Activated T-helper 1 cell treated with anti-CD3 and anti-CD28 coated beads, Interleukin-2, amount 50 U/mL, for 16 hours (primary cell): ENCODE measurements at places on chromosomes 7 and 10.

GRCh38 chr10:36096576-36096975, 454.5 kb upstream of the FZD8 start:
- DNase-seq = no peak

GRCh38 chr10:114631666-114632417, 26.2 kb downstream of the ABLIM1 start:
- DNase-seq = no peak

DNA sequence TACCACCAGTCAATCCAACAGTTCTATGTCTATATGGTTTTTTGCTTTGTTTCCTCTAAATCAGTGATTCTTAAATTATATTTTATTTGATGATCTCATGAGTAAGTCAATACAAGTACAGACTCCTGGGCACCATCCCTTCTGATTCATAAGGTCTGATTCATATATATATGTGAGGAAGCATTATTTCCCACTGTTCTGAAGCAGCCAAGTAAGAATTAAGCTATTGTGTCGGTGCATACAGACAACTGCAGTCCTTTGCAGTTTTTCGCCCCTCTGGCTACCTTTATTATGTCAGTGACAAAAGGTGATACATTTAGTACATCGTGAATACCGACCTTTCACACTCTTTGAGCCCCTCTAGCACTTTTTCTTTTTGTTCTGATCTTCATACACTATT, 1079.6 kb upstream of the C7orf33 start:
- DNase-seq = no peak

DNA sequence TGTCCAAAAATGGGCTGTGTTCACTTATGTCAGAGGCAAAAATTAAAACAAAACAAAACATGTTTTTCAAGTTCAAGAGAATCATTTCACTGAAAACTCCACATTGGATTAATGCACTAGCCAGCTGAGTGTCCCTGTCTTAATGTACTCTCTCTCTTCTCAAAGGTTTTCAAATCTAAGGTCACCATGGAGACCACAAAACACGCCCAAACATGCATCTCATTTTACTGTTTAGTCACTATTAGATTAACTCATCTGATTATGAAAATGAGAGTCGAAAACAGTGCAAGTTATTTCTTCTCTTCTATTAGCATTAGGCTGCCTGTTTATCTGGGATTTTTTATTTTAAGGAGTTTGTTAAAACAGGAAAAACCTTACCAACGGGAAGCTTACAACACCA, 70.8 kb upstream of the ASAH2 start:
- no peak for DNase-seq

GRCh38 chr10:92479547-92479946, 94.3 kb downstream of the IDE start:
- DNase-seq = no peak

DNA sequence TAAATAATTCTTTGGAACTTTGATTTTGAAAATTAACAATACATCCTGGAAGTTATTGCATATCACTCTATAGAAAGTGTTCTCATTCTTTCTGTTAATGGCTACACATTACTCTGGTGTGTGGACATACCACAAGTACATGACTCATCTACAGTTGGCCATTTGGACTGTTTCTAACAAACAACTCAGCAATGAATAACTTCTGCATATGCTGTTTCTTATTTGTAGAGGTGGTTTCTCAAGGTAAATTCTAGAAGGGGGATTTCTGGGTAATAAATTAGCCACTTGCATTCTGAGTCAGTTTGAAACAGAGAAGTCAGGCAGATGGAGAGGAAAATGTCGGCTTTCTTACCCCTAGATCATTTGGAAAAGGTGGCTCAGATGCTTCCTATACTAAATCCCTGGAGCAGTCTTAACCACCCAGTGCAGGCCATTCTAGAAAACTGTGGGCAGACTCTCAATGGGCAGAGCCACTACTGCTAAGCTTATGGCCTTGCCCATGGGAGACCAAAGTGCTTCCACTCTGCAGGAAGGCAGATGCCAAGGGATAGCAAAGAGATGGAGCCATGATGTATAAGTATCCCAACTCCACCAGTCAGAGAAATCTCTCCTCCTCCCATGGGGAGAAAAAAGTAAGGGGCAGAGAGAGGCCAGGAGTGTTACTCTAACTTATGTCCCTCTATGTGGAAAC, 194.0 kb upstream of the PLPP4 start:
- DNase-seq = no peak

GRCh38 chr10:127154831-127155620, 41.4 kb downstream of the INSYN2A start:
- no peak for DNase-seq

- no peak for DNase-seq
These were observed 79.9 kb downstream of the FZD1 start for GRCh38 chr7:91343996-91344629.

GRCh38 chr7:147412782-147413556, 1177.6 kb upstream of the C7orf33 start:
- DNase-seq = no peak

DNA sequence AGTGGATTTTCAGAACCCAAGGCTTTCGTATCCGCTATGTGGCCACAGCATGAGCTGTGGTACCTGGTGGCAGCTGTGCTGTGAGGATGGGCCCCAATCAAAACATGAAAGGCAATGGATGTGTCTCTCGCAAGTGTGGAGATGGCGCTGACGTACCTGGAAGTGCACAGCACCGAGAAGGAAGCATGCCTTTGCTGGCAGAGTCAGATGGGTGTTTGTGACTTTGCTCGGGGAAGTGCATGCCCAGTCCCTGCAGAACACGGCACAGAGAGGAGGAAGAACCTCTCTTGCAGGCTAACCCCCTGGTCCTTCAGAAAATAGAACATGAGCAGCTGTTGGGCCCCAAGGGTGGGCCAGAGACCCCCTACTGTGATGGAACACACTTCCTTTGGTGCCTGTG, 654.1 kb upstream of the ZWINT start:
- DNase-seq = no peak

DNA sequence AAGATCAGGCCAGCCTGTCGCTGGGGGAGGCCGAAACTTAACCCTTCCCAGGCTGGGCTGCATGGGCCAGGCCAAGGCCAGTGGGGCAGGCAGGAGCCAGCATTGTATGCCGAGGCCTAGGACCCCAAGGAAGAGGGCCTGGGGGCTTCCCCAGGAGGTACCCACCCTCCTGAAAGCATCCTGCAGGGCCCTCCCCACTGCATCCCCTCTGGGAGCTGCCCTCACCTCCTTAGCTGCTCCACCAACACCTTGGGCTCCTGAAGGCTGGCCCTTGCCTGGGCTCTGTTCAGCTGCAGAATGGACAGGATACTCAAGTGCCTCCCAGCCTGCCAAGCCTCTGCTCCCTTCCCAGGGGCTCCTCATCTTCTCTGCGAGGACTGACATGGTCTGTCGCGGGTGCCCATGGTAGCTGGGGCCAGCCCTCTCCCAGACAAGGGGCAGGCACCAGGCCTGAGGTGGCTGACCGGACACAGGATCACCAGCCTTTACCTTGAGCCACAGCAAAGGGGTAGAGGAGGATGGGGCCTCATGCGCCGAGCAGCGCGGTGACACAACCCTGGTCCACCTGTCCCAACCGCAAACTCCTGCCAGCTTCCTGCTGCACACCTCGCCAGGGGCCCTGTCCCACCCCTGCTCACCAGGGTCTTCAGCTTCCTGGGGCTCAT, 94.2 kb downstream of the MICALL2 start:
- no peak for DNase-seq

GRCh38 chr10:67518043-67518442, 178.0 kb downstream of the CTNNA3 start:
- DNase-seq = no peak

DNA sequence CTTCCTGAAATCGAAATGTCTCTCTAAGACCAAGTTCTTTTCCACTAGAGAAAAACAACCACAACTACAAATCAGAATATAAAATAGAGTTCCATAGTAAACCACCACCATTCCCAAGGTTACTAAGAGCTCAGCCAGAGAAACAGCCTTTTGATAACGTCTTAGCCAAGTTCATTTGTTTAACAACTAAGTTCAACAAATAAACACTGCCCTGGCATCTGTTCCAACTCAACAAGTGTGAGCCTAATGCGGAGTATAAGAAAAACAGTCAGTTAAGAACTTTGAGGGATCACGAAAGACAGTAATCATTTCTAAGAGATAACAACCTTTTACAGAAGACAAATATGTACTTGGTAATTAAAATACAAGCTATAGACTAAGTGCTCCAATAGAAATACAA, 77.3 kb downstream of the CALD1 start:
- DNase-seq = no peak
